ENCODE measurements at places on chromosomes 2 and 18.

DNA sequence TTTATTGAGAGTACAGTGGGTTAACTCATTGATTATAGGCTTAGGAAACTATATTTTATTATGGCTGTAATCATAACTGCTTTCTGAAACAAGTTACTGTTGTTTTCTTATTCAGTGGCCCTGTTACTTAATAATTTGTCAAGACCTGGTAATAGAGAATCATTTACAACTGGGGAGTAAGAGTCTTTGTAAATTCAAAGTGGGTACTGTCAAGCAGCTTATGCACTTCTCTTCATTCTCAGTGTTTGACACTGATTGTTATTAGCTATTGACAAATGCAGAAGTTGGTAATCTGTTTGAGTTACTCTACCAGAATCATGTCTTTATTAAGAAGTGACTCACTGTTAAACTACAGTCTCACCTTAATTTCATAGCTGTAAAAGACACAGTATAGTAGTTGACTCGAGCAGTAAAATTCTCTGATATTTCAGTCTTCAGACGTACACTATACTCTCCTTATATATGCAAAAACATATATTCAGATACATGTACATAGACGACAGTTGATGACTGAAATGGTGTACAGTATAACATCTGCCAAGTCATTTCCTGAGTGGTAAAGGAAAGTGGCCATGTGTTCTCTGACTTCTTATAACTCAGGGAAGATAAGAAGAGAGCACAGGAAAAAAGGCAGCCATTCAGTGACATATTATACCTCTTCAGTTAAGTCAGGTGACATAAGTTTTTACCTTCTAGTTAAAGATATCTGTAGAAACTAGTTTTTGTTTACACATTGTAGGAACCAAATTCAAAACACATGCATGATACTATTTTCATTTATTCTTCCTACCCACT, 36.0 kb upstream of the TTC27 start:
- DNase-seq: no peak

DNA sequence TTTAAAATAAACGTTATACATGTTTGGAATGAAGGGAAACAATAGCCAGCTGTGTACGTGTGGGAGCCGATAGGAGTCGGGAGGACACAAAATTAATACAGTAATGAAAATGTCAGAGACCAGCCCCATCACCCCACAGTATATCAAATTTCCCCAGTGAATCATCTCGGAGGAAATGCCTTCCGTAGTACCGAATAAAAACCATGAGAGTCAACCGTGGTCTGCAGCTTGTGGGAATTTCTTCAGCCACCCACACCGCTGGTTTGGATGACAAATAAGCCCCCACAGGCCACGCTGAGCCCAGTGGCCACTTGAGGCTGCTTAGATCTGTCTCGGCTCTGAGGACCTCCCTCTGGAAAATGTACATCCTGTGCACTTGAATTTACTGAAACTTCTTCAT, 133.7 kb downstream of the COL6A3 start:
- no peak for DNase-seq

- DNase-seq: no peak
Measured at GRCh38 chr2:17625446-17625845, 85.0 kb downstream of the VSNL1 start.

DNA sequence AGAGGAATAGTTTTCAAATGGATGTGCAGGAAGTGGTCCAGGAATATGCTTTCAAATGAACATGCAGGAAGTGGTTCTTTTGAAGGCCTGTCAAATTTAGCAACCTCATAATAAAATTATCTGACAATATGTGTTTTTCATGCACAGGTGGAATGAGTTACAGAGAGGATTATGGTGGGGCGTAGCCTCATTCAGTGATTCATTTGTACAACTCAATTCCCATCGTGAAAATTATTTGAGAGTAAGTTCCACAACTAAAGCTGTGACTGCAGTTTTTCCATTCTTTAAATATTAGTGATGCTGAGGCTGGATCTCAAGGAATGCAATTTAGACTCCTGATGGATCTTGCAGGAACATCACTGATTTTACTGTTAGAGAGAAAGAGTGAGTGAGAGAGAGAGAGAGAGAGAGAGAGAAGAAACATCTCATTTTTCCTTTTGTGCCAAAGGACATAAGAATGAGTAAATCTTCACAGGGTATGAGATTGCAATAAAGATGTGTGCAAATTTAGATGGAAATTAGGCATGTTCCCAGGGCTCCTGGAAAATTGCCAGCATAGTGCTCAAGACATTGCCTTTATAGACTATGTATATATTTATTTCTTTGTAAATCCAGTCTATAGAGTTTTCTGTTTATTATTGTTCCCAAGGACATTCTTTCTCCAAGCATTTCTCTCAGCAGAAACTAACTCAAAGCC, 394.9 kb upstream of the ZEB2 start:
- DNase-seq: no peak

DNA sequence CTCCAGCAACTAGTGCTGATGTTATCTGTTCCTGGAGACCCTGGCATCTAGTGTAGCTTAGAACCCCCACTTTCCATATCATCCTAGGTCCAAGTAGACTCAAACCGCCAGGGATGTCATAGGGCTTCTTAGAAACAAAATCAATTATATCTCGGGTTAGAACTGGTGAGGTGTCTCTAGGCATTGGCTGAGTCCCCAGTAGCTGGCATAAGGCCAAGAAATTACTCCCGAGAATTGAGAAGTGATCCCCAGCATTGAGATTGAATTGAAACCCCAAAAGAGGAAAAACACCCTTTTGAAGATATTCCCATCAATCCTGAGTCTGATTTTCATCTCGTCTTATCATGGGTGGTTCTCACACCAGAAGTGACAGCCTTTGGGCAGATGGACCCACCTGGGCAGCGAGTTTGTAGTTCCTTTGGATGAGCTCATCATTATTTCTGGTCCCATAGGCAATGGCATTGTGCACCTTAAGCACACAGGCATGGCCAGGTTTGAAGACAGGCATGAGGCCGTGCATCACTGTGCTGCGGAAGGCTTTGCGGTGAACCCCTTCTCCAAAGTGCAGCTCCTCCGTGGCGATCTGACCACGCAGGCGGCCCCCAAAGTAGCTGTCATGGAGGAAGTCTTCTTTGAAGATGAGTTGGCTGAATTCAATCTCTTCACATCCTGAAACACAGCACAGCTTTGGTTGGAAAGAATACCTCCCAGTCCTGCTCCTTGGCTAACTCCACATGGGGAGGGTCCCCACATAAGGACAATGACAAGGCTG, 112.2 kb downstream of the ALPK2 start:
- no peak for DNase-seq

- no peak for DNase-seq
Measured at GRCh38 chr18:55031164-55031563, 71.9 kb upstream of the CCDC68 start.

DNA sequence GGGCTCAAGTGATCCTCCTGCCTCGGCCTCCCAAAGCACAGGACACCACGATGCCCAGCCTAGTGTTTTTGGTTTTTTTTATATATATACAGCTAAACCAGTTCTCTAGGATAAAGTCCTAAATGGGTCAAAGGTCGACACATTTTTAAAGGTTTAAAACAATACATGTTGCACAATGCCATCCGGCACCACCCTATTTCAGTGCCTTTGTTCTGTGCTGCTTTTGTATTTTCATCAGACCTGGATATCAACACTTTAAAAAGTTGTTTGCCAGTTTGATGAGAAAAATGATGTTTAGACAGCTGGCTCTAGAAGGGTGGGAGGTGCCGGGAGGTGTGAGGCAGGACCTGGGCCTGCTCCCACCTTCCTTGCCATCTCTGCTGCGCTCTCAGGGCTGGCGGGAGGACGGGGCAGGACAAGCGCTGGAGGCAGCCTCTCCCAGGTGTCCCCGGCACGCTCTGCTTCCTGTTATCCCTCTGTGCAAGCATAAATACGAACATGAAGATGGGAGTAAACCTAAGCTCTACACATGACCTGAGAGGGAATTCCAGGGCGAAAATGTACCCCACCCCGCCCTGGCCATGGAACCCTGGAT, 103.7 kb downstream of the HS6ST1 start:
- DNase-seq: no peak

- DNase-seq: no peak
Measured at GRCh38 chr2:2732331-2733119, 401.4 kb upstream of the MYT1L start.

DNA sequence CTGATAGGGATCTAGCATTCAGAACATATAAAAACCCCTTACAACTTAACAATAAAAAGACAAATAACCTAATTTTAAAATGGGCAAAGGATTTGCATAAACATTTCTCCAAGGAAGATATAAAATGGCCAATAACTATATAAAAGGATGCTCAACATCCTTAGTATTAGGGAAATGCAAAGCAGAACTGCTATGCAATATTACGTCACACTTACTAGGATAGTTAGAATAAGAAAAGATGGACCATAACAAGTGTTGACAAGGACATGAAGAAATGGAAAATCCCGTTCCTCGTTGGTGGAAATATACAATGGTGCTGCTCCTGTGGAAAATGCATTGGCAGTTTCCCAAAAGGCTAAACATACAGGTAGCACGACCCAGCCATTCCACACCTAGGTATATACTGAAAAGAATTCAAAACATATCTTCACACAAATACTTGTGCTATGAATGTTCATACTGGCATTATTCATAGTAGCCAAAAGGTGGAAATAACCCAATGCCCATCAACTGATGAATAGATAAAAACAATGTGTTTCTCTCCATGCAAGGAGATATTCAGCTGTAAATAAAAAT, 48.2 kb upstream of the REV1 start:
- no peak for DNase-seq

Measured in spleen (tissue), 13 donors.